ENCODE measurements at places on chromosomes 7 and 10.

GRCh38 chr10:125392154-125392553 lies 231.8 kb upstream of the CTBP2 start:
- DNase-seq, result no peak

DNA sequence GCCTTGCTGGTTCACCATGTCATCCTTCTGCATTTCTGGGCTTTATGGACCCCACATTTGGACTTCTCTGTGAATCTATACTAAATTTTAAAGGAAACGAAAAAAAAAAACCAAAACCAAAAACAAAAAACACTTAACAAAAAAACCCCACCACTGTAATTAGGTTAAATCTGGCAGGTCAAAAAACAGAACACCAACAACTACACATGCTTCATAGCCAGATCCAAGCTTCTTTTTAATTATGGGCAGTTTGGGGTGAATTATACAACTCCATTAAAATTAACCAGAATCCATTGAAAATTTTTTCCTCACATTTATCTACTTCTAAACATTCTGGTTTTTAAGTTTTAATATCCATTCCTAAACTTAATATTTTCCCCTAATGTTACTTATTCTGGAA lies 58.4 kb downstream of the CDK6 start:
- DNase-seq, result no peak

GRCh38 chr10:19595212-19595845 lies 220.9 kb upstream of the PLXDC2 start:
- DNase-seq, result no peak

GRCh38 chr10:70699659-70700174 lies 27.4 kb downstream of the ADAMTS14 start:
- DNase-seq, result no peak

DNA sequence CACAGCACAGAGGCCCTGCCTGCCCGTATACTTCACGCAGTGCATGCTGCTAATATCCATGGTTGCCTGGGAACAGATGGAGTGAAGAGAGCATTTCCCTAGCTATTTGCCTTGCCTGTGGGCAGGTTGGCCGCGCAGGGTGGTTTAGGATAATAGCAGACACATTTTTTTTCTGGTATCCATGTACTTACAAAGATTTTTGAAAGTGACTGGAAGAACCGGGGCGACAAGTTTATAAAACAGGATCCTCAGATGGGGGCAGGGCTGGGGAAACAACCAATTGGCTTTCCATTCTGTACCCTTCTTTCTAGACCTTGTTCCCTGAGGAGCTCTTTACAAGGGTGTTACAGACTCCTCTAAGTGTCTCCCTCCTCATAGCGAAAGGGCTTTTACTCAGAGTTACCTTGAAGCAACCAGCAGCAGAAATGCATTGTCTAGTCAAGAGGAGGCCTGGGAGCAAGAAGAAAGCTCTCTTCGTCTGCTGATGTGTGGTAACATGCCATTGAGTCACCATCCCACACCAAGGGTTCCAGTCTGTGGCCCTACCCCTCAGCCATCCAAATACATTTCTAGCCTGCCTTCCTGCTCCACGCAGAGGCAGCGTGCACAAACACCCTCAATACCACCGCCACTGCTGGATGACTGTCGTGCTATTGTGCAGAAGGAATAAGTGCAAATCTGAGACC lies 31.5 kb downstream of the MTURN start:
- no peak for DNase-seq

DNA sequence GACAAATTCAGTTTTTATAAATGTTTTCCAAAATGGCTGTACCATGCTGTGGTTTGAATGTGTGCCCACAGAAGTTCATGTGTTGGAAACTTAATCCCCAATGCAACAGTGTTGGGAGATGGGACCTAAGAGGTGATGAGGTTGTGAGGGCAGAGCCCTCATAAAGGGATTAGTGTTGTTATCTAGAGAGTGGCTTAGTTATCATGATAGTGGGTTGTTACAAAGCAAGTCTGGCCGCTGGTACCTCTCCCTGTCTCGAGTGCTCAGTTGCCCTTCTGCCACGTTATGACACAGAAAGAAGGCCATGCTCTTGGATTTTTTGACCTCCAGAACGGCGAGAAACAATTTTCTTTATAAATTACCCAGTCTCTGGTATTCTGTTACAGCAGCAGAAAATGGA lies 119.0 kb downstream of the BTAF1 start:
- no peak for DNase-seq

GRCh38 chr10:91590142-91590903 lies 42.5 kb downstream of the PPP1R3C start:
- peak; percentile 88 for DNase-seq

DNA sequence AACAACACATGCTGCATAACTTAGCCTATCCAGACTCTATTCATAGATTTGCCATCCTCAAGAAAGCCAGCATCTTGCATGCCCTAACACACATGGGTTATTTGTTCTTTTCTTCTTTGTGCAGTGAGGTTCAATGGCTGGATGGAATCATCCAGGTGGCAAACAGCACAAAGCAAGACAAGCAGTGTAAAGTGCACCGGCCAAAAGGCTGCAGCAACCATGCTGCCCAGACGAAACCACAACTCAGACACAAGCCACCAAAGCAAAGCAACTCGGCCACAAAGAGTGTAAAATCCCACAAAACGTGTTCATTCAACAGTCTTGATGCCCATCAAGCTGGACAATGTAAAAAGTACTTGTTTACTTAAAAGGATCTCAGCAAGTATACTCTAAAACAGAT lies 76.9 kb downstream of the PIP4K2A start:
- no peak for DNase-seq

DNA sequence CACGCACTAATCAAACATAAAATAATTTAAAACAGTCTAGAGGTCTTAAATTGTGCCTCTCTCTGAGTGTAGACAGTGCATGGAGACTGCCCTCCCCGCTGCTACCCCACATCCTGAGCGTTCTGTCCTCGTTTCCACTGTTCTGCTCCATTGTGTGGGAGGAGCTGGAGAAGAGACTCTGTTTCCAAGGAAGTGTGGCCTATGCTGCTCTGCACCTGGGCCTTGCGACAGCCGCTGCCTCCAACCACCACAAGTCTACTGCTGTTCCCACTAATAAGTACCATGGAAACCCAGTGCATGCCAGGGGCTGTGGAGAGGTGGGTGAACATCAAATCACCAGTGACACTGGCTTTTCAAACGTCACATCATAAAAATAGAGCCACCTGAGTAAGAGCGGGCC lies 19.6 kb downstream of the NRG3 start:
- DNase-seq, result no peak

DNA sequence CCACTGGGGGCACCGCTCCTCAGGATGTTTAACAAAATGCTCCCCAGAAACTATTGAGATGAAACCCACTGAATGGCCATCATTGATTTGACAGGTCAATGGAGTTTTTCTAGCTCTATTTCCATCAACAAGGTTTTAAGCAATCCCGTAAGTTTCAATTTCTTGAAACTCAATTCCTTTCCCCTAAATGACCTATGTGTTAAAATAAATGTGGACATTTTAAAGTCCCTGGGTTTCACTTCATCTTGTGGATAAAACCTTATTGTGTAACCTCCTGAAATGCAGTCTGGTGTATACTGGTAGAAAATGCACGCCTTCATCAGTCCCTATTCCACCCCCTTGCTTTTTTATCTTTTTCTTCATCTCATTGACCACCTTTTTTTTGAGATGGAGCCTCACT lies 8.9 kb upstream of the C7orf33 start:
- no peak for DNase-seq

GRCh38 chr7:52297128-52297527 lies 738.3 kb upstream of the POM121L12 start:
- no peak for DNase-seq

DNA sequence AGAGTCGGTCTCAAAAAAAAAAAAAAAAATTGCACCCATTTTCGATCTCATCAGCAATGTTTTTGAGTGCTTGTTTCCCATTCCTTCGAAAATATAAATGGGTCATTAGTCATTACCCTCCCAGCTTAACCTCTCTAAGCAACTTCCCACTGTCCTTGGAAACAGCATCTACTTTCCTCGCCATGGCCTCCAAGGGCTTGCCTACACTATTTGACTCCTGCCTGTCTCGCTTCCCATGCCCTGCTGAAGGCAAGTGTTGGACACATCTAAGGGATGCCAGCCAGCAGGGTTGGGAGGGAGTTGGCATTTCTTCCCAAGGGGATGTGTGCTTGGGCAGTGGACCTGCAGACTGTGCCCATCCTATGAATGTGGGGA lies 12.7 kb upstream of the RHBDD2 start:
- DNase-seq, result no peak

- DNase-seq, result peak; percentile 96
Observed at GRCh38 chr7:2104107-2104710, 128.5 kb downstream of the MAD1L1 start.

- no peak for DNase-seq
Observed at GRCh38 chr10:14086596-14086995, 244.1 kb downstream of the FRMD4A start.

GRCh38 chr7:147707926-147708325 lies 882.6 kb upstream of the C7orf33 start:
- DNase-seq, result no peak

DNA sequence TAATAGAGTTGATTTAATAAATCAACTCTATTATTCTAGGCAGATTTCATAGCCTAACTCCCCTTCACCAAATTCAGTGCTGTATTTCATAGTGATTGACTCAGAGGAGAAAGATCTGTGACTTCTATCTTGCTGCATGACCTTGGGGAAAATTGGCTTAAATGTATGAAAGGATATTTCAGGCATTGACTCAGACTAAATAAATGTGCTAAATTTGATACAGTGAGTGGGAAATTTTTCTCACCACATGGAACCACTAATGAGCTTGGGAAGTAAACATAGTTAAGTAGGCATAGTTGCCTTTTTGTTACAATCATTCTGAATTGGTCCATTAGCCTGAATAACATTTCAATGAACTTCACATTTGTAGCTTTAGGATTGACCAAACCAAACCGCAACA lies 89.0 kb upstream of the PRPS1L1 start:
- peak; percentile 1 for DNase-seq

DNA sequence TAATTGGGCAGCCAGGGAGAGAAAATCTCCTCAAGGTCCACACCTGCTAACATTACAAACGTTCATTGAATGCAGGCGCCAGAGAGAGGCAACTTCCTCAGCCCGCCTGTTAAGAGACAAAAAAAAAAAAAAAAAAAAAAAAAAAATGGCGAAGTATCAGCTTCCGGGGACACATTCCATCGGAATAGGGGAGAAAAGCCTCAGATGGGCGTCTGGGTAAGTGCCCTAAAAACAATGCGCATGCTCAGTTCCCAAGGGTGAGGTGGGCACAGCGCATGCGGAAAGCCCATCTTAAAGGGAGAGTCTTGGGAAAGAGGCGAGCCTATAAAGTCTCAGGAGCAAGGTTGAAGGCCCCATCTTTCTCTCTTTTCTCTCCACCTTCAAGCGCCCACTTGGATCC lies 1139.7 kb upstream of the CELF2 start:
- no peak for DNase-seq

- DNase-seq, result no peak
Observed at GRCh38 chr10:77631241-77631640, 6.4 kb downstream of the KCNMA1 start.

DNA sequence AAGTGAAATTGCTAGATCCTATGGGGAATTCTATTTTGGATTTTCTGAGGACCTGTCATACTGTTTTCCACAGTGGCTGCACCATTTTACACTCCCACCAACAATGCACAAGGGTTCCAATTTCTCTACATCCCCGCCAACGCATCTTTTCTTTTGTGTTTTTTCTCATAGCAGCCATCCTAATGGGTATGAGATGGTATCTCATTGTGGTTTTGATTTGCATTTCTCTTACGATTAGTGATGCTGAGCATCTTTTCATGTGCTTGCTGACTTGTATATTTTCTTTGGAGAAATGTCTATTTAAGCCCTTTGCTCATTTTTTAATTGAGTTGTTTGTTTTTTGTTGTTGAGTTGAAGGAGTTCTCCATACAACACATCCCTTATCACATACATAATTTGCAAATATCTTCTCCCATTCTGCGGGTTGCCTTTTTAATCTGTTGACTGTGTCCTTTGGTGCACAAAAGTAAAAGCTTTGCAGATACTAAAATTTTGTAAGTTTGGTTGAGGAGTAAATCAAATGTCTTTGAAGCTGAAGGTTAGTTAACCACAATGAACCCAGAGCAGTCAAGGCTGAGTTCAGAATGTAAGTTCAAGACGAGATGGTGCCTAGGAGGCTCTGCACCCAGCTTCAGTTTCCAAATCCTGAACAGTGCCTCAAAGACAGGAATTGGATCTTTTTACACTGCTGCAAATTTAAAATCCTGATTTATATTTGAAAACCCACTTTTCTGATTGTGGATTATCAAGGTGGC lies 195.4 kb downstream of the COBL start:
- no peak for DNase-seq

DNA sequence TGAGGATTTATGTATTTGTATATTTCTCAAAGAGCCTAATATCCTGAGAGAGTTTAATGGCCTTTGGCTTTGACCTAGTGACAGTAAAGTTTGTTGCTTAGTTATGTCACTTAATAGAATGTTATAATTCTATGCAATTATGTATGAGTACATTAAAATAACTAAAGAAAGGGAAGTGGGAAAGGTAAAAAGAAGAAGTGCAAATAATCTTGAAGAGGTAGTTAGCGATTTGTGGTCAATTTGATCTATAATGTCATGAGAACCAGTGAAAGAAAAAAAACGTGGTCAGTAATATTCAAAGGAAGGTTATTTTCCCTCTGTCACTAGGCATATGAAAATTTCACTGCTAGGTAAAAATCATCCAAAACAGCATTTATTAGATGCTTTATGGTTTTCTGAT lies 143.4 kb upstream of the LSM8 start:
- no peak for DNase-seq

GRCh38 chr10:93027508-93027907 lies 33.1 kb upstream of the CYP26C1 start:
- no peak for DNase-seq

GRCh38 chr7:36659172-36659516 lies 65.2 kb downstream of the AOAH start:
- DNase-seq, result peak; percentile 80

GRCh38 chr7:104967088-104967487 lies 46.9 kb upstream of the KMT2E start:
- DNase-seq, result no peak

DNA sequence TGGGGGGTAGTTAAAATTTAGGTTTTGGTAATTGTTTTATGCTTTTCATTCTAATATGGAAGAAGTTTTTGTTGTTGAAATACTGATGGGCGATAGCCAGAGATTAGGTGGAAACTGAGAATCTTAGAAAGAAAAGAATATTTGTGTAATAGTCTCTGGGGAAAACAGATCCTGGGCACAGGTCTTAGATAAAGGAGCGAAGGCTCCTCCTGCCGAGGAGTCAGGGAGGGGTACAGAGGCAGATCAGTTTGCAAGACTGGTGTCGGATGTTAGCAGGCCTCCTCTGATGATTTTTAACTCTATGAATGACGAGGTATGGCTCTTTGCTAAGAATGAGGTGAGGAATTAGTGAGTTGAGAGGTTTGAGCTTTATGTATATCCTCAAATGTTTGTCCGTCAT lies 339.7 kb downstream of the HGF start:
- DNase-seq, result peak; percentile 59

DNA sequence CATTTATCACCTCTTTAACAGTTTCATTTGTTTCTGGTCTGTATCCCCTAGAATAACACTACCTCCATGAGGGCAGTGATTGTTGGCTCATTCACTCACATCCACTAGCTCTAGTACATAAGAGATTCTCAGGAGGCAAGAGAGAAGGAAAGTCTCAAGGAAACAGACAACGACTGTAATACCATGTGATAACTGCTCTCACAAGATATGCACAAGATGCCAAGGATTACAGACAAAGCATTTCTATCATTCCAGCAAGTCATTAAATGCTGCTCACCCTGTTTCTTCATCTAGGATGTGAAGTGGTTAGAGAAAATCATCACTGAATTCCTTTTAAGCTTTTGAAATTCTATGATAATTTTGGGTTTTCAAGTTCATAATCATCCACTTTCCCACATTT lies 115.3 kb downstream of the HIBADH start:
- DNase-seq, result peak; percentile 46

GRCh38 chr7:99557940-99558305 lies 519 bp upstream of the ZNF655 start:
- no peak for DNase-seq
